H1 (cell line): ENCODE measurements at places on chromosomes 3 and 15. TPM values are rescaled to one million over a fixed set of nuclear protein-coding genes. Genes with fewer than 3 reads are reported as not detected.

The TMA7 gene
- total RNA-seq = 305 and 322 TPM in 2 replicates

The ITIH1 gene
- total RNA-seq = not detected in 2 replicates

DNA sequence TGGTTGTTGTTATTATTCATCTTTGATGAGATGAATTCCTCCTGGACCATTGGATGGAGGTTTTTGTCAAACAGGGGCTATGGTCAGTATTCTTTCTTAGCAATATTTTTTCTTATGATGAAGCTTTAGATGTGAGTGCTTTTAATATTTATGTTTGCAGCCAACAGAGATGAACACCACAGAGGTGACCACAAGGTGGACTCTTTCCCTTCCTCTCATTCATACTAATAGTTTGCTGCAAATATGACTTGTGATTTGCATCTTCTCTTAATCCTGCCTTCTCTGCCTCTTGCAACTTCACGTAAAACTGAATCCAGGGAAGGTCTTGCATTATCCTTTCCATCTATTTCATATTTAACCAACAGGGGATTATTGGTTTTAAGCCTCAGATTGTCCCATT is 473.1 kb upstream of the UBE2E2 start:
- no peaks in the 10 kb centered on the region for H3K4me1 ChIP-seq
- no peak overlapping the region for H3K4me3 ChIP-seq
- no peaks in the 10 kb centered on the region for H3K36me3 ChIP-seq
- H3K27ac ChIP-seq = no peak overlapping the region
- H3K27me3 ChIP-seq = no peaks in the 10 kb centered on the region

The LHFPL4 gene
- 16.9 and 20.9 TPM in 2 replicates for total RNA-seq

- H3K27me3 ChIP-seq = no peaks in the 10 kb centered on the region
- no peak for DNase-seq
- no peak overlapping the region for H3K27ac ChIP-seq
- no peaks in the 10 kb centered on the region for H3K4me1 ChIP-seq
- H3K36me3 ChIP-seq = no peaks in the 10 kb centered on the region
Measured at GRCh38 chr15:81047928-81048327, 47.2 kb downstream of the TLNRD1 start.
